ENCODE measurements at places on chromosomes 2 and 18. TPM values are rescaled to one million over a fixed set of nuclear protein-coding genes. Genes with fewer than 3 reads are reported as not detected.

DNA sequence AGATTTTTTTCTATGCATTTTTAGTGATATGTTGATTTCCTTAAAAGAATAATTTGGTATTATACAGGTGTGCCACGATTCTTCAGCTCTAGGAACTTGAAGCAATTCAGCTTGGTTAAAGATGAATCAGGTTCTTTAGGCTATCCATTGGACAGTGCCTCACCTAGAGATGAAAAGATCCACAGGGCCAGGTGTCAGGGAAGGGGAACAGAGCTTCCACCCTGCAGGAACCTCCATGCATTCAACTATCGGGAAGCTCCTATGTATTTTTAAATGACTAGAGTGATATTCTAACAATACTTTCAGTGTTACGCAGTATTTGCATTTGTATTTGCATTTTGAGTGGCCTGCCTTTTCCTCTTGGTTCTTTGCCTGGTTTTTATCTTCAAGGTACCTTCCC is 40.2 kb downstream of the PKP4 start:
- DNase-seq, result no peak
- no peaks in the 10 kb centered on the region for H3K27me3 ChIP-seq
- no peak overlapping the region for H3K4me3 ChIP-seq
- no peaks in the 10 kb centered on the region for H3K4me1 ChIP-seq

DNA sequence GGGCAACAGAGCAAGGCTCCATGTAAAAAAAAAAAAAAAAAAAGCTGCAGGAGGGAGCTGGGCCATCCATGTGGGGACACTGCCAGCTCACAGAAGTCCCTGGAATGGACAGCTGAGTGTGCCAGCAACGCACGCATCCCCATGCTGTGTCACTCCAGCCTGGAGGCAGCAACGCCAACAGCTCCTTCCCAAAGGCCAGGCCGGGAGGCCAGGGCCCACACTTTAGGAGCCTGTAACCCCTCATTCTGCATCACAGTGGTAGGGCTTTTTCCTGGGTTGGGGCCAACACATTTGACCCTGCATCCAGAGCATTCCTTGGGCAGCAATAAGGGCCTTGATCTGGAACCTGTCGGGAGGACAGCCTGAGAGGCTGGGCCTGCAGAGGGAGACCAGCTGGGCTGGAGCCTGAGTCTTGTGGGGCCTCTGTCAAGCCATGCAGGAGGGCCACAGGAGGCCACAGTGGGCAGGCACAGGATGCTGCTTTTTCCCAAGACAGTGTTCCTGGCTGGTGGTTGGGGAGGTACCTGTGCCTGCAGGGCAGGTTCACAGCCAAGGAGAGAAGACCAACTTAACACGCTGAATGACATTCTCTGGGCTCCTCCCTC is 16.8 kb upstream of the KCNK3 start:
- H3K27ac ChIP-seq, result no peak overlapping the region
- H3K4me1 ChIP-seq, result no peaks in the 10 kb centered on the region
- H3K27me3 ChIP-seq, result peaks cover 4% of the 10 kb centered on the region
- DNase-seq, result no peak

GRCh38 chr2:37767959-37768925 is 96.8 kb upstream of the CDC42EP3 start:
- no peaks in the 10 kb centered on the region for H3K36me3 ChIP-seq
- H3K4me1 ChIP-seq, result no peaks in the 10 kb centered on the region
- no peak overlapping the region for H3K27ac ChIP-seq
- no peak overlapping the region for H3K4me3 ChIP-seq
- H3K27me3 ChIP-seq, result no peaks in the 10 kb centered on the region

Gene MERTK
- 0.67 TPM for total RNA-seq

Gene AMER3
- total RNA-seq, result not detected

Gene SLC9A4
- total RNA-seq, result 0.08 TPM

Gene DIS3L2
- total RNA-seq, result 56.0 TPM
